ENCODE measurements at places on chromosomes 5 and 9.

- DNase-seq, result no peak
Observed at GRCh38 chr5:145130996-145131395, 704.1 kb downstream of the PRELID2 start.

DNA sequence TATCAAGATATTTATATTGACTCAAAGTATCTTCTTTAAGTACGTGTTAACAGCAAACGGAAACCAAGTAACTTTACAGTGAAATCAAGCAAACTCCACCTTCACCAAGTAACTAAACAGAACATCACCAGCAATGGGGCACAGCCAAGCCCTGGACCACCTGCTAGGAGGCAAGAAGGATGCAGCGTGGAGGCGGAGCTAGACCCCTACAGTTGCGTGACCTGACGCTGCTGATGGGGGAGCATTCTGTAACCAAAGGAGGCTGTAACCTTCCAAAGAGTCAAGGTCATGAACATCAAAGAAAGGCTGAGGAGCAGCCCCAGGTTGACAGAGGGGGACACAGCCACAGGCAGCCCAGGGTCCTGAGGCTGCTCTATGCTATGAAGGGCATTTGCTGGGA is 6.1 kb downstream of the VAV2 start:
- no peak for DNase-seq

DNA sequence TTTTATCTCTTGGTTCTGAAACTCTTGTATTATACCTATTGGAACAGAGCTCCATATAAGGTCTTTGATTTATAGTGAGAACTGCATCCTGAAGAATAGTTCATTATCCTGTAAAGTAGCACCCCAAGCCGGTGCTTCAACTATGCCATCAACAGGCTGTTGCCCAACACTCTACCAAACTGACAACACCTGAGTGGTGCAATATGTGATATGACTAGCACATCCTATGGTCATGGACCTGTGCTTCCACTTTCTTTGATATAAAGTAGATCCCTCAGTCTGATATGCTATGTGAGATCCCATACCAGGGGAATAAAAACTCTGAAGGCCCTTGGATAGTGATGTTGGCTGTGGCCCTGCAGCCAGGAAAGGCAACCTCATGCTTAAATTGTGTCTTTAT is 15.8 kb downstream of the CSF2 start:
- no peak for DNase-seq

GRCh38 chr5:151624476-151624875 is 33.3 kb upstream of the FAT2 start:
- DNase-seq, result no peak

- no peak for DNase-seq
Observed at GRCh38 chr9:27558307-27558706, 15.0 kb downstream of the C9orf72 start.

- no peak for DNase-seq
Observed at GRCh38 chr9:96509848-96510247, 59.9 kb downstream of the HABP4 start.

- DNase-seq, result no peak
Observed at GRCh38 chr5:149094996-149095395, 32.1 kb upstream of the SH3TC2 start.

GRCh38 chr9:98226516-98226915 is 28.9 kb downstream of the TBC1D2 start:
- no peak for DNase-seq

GRCh38 chr5:56421246-56422075 is 188.3 kb upstream of the ANKRD55 start:
- no peak for DNase-seq

GRCh38 chr5:39755986-39756385 is 331.2 kb upstream of the DAB2 start:
- no peak for DNase-seq

- DNase-seq, result peak; percentile 14
Observed at GRCh38 chr5:108728566-108729241, 19.0 kb upstream of the FER start.

- no peak for DNase-seq
Observed at GRCh38 chr9:69370430-69370829, 45.4 kb downstream of the ENTREP1 start.

Measured in SHP77 treated with DMSO at 0.1 percent for 48 hours (cell line).